NCI-H2107 (cell line): ENCODE measurements at places on chromosomes 1 and 21.

DNA sequence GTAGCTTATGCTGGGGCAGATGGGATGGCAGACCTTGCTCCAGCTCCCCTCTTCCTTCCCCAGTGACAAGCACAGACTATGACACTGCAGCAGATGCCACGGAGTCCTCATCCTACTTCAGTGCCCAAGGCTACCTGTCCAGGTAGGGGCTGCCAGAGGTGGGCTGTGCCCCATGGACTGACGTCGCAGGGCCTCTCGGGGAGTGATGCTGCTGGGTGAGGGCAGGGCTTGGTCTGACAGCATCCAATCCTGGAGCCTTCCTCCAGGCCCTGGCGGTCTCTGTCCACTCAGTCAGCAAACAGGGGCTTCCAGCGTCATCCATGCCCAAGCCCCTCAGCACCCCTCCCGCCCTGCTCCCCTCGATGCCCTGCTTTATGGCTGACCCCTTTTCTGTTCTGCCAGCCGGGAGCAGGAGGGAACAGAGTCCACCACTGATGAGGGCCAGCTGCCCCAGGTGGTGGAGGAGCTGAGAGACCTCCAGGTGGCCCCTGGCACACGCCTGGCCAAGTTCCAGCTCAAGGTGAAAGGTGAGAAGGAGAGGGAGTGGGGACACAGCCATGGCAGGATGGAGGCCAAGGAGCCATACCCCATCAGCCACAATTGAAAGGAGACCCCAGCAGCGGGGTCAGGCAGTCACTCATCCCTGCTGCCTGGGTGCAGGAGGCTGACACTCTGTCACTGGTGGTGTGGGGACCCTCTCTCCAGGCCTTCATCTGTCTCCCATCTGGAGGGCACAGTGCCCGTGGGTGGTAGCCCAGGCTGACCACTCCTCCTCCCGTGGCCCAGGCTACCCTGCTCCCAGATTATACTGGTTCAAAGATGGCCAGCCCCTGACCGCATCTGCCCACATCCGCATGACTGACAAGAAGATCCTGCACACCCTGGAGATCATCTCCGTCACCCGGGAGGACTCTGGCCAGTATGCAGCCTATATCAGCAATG lies 73.6 kb downstream of the TRIM11 start:
- DNase-seq: no peak

GRCh38 chr1:114290341-114290740 lies 136.7 kb upstream of the SYT6 start:
- DNase-seq: no peak

GRCh38 chr1:32487182-32487581 lies 22.3 kb downstream of the ZBTB8B start:
- no peak for DNase-seq

GRCh38 chr1:230414102-230414501 lies 12.0 kb downstream of the PGBD5 start:
- DNase-seq: no peak

GRCh38 chr1:209822706-209823105 lies 5.1 kb upstream of the UTP25 start:
- DNase-seq: no peak

- DNase-seq: no peak
Measured at GRCh38 chr1:21822349-21822748, 10.3 kb downstream of the LDLRAD2 start.

DNA sequence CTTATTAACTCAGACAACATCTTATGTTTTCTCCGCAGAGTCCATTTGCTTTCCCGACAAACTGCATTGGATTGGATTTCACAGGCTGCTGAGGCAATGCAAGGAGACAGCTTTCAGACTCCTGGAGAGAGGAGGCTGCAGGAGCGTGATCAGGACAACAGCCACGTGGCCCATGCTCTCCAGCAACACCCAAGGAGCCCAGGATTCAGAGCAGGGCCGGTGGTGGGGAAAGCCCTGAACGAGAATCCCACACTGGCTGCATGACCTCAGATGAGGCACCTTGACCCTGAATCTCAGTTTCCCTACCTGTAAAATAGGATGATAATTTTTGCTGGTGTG lies 78.3 kb upstream of the NFASC start:
- no peak for DNase-seq

- no peak for DNase-seq
Measured at GRCh38 chr1:168513656-168514404, 30.0 kb downstream of the XCL2 start.

DNA sequence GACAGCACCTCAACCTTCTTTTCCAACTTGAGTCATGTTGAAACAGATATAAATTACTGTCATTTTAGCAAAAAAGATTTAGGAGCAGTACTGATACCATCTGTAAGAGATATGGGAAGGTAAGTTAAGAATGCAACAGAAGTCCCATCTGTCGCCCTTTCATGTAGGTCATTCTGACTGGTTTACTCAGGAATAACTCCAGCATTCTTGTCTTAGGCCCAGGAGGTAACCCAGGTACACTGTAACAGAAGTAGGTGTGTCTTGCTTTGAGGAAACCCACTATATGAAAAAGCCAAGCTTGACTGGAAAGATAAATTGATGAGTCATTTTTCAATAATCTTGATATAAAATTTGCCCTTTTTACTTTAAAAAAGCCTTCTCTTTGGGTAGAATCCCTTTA lies 35.4 kb downstream of the PGM1 start:
- DNase-seq: no peak

- no peak for DNase-seq
Measured at GRCh38 chr21:28548291-28548690, 444.4 kb downstream of the LTN1 start.

GRCh38 chr1:109269212-109269980 lies 13.5 kb downstream of the PSRC1 start:
- DNase-seq: no peak

GRCh38 chr1:182726912-182727311 lies 42.5 kb upstream of the RGS8 start:
- DNase-seq: no peak

GRCh38 chr1:197439708-197440280 lies 171.7 kb downstream of the CRB1 start:
- DNase-seq: peak; percentile 17

- DNase-seq: no peak
Measured at GRCh38 chr1:235077571-235078479, 50.8 kb downstream of the TOMM20 start.

DNA sequence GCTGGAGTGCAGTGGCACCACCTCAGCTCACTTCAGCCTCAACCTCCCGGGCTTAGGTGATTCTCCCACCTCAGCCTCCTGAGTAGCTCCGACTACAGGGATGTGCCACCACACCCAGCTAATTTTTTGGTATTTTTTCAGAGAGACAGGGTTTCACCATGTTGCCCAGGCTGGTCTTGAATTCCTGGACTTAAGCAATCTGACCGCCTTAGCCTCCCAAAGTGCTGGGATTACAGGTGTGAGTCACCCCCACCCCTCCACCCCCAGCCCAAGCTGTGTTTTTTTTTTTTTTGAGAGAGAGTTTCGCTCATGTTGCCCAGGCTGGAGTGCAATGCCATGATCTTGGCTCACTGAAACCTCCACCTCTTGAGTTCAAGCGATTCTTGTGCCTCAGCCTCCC lies 75.4 kb downstream of the NKAIN1 start:
- no peak for DNase-seq

- DNase-seq: no peak
Measured at GRCh38 chr1:37509181-37509580, 5.4 kb downstream of the MEAF6 start.

- peak; percentile 100 for DNase-seq
Measured at GRCh38 chr1:39183503-39184353, 20.8 kb upstream of the MACF1 start.

DNA sequence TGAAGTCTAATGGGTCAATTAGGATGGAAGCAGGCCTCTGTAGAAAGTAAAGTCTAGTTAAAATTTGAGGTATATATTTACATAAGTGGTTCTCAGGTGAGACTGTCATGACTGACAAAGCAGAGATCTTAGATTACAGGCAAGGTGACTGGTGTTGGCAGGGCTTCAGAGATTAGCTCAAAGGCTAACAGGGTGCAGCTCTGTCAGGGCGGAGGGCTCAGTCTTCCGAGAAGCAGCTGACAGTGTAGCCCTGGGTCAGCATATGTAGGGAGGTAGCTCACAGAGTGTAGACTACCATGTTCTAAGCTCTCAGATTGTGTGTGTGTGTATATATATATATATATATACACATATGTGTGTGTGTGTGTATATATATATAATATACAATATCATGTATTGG lies 54.7 kb downstream of the RBM11 start:
- no peak for DNase-seq

- DNase-seq: no peak
Measured at GRCh38 chr1:43835082-43836021, 98.2 kb upstream of the ARTN start.

DNA sequence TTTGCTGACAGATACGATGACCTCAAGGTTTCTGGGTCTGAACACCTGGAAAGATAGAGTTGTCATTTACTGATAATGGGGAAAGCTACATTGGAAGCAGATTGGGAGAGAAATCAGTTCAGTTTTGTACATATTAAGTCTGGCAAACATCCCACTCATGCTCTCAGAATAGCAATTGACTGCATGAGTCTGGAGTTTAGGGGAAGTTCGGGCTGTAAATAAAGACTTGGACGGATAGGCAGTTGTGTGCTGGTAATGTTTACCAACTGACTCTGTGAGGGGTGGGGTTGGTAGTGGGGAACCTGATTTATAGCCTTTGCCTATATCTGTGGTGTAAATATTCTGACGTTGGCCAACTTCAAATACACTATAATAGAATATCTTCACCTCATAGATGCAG lies 4.0 kb downstream of the H6PD start:
- DNase-seq: no peak

- DNase-seq: no peak
Measured at GRCh38 chr1:40851643-40852042, 10.5 kb downstream of the CITED4 start.

- DNase-seq: no peak
Measured at GRCh38 chr1:1781526-1781903, 3.2 kb upstream of the NADK start.

DNA sequence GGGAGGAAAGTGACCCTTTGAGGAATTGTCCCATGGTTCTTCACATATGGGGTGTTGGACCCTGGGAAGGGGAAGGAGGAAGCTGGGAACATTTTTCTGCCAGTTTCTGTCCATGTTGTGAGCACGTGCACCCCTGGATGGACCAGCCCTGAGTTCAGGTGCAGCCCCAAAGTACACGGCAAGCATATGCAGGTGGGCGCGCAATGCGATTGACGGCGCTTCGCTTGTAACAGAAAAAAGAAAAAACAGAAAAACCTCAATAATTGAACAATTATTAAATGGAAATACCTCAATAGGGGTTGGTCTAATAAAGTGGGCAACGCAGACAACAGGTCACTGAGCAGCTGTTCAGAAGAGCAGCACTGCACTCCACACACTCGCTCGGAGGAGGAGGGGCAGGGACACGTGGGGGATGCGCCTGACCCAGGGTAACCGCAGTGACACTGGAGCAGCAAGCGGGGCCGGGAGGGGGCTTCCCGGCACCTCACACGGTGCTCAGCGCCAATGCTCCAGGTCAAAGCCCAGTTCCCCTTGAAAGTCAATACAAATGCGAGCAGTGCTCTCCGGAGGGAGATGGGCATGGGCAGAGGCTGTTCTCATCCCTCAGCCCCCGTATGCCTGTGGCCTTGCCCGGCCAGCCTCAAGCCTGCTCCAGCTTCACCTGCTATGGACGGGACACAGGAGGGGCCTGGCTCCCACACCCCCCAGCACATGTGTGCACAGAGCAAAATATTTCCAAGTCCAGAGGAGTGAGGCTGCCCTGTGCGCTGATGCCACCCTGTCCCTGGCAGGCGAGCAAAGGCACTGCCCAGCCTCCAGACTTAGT lies 6.6 kb upstream of the ACTRT2 start:
- DNase-seq: no peak

- no peak for DNase-seq
Measured at GRCh38 chr1:188220051-188220450, 1391.3 kb downstream of the PLA2G4A start.
